Neural crest cell (in vitro differentiated cells): ENCODE measurements at places on chromosomes 6 and 20.
A peak's percentile ranks its signal among the peaks of the same experiment; 100 is the strongest.

GRCh38 chr6:135196739-135197510 lies 15.8 kb downstream of the MYB start:
- DNase-seq, result no peak

GRCh38 chr6:143060806-143061596 lies at the start of gene AIG1:
AIG1 (plus strand) TSS chr6:143060889; CDS start chr6:143060926, 37 bp downstream.
- DNase-seq, result peak; percentile 55

DNA sequence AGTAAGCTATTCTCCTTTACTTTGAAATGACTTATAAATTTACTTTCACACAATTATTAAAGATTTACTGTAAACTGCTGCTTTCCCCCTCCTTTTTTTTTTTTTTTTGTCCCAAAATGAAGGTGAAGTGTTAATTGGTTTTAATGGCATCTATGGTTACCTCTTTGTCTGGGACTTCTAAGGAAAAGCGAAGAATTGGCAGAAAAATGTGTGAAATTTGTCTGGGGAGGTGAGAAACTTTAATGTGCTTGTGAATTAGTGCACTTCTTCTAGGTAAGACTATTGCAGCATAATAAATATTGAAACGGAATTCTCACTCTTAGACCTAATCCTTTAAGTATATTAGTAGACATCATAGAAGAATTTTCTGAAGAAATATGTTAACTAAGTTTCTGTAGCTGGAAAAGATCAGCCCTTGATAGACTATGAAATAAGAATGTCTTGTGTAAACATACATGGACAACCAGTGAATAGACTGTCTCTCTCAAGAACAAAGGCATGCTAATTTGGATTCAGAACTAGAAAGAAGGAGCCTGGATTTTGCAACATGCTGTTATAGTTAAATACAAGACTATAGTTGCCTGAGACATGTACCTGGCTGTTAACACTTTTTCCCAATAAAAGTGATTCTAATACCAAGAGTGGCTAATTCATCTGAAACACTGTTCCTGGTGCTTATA lies 23.9 kb downstream of the FLRT3 start:
- no peak for DNase-seq

GRCh38 chr20:45843506-45843905 lies 9.9 kb downstream of the SNX21 start:
- no peak for DNase-seq

- DNase-seq, result no peak
Measured at GRCh38 chr6:31728767-31729514, at the start of gene DDAH2. DDAH2 (minus strand) TSS chr6:31729299; CDS start chr6:31729161, 138 bp downstream.

DNA sequence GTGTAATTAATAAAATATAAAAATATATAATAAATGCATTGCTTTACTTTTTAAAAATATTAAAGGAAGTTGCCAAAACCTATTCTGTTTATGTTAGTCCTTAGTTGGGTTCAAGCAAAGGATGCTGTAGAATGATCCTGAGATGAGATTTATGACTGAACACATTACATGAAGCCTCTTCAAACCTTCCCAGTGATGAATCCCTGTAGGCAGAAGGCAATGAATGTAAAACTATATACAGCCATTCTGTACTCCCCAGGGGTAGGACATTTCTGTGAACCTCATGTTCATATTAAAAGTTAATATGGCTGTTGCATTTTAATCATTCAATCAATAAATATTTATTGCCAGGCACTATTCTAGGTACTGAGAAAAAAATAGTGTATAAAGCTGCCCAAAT lies 166.0 kb downstream of the RFPL4B start:
- no peak for DNase-seq

DNA sequence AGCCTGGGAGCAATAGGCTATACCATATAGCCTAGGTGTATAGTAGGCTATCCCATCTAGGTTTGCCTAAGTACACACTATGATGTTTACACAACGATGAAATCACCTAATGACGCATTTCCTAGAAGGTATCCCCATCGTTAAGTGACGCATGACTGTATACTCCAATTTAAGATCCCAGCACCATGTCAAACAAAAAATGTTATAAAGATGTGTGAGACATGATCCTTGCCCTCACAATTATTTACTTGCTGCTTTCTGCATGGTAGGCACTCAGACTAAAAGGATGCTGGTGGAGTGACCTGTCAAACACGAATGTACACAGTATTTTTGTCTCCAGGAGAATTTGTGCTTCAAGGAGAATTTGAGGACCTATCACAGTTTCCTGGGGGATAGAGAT lies 32.3 kb downstream of the SNAP25 start:
- DNase-seq, result no peak
